ENCODE measurements at places on chromosomes 3 and 15.
A peak's percentile ranks its signal among the peaks of the same experiment; 100 is the strongest.

DNA sequence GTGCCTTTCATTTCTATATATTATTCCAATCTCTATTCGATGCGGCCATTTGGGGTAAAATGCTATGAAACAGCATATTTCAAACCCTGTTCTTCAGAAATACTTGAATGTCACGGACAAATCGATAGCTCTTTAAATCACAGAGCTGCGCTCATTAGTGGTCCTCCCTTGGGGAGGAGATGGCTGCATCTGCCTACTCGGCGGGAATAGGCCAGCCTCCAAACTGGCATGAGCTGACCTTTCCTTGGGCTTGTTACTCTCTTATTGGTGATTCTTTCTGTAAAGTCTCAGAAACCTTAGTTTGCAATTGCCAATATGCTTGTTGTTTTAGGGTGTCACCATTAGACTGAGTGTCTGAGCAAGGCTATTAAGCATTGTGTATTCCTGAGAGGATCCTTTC, 120.9 kb downstream of the BDH1 start:
- H3K27ac ChIP-seq = no peak overlapping the region
- H3K4me3 ChIP-seq = no peak overlapping the region
- H3K4me1 ChIP-seq = peaks cover 7% of the 10 kb centered on the region

DNA sequence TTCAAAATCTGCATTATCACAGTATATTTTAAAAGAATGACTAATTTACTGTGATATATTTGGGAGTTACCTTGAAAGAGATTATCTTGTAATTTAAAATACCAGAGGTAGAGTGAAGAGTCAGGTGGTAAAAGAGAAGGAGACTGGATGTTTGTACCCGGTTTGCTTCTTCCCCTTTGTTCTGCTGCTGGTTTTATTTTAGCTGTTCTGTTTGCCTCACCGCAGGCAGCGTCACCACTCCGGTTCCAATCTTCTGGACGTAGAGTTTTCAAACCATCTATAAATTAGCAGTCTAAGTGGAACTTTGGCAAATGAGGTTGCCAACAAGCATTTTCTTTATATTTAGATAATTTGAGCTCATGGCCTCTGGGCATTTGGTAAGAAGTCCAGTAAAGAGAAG, 38.2 kb downstream of the PPARG start:
- H3K27ac ChIP-seq = no peak overlapping the region
- DNase-seq = no peak
- H3K27me3 ChIP-seq = peaks cover 34% of the 10 kb centered on the region
- no peak overlapping the region for H3K4me3 ChIP-seq
- no peaks in the 10 kb centered on the region for H3K36me3 ChIP-seq

DNA sequence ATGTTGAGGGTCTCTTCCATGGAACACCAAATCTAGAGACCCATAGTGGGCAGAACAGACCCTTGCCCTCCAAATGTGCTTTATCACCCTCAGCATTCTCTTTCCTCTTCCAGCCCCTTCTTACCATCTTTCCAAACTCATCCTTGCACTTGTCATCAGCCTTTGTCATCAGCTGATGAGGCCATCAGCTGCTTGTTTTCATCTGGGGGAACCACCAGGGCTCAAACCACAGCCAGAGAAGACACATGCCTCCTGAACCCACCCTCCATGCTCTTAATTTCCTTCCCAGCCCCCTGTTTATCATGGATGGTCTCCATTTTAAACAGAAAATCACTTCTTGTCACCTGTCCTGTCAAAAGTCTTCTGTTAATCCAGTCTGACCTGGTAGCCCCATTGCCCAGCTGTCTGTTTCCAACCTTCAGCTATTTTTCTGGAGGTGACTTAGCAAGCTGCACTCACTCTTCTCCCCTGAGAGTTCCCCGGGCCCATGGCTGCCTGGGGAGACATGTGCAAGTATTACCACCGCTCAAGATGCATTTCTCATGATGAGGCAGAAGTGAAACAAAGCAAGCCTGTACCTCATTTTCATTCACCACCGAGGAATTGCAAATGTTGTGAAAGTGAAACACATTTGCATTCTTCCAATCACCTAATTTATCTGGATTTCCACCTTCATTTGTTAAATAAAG, 14.7 kb upstream of the SYNM start:
- no peaks in the 10 kb centered on the region for H3K36me3 ChIP-seq
- no peak for DNase-seq
- H3K4me1 ChIP-seq = peaks cover 4% of the 10 kb centered on the region
- peak overlapping the region; percentile 12 for H3K27ac ChIP-seq
- no peak overlapping the region for H3K4me3 ChIP-seq

- no peak overlapping the region for H3K27ac ChIP-seq
- no peaks in the 10 kb centered on the region for H3K27me3 ChIP-seq
- H3K36me3 ChIP-seq = no peaks in the 10 kb centered on the region
- H3K4me1 ChIP-seq = peaks cover 16% of the 10 kb centered on the region
Measured at GRCh38 chr3:119541547-119541946, 17.9 kb downstream of the CD80 start.

Measured in activated naive CD8-positive, alpha-beta T cell treated with anti-CD3 and anti-CD28 coated beads for 36 hours (primary cell).